Articular chondrocyte of knee joint (primary cell): ENCODE measurements at places on chromosomes 16 and 17. TPM values are rescaled to one million over a fixed set of nuclear protein-coding genes. Genes with fewer than 3 reads are reported as not detected.

The KRT15 gene
- 0.11 TPM in 1 of 2 replicates, not detected in the other for total RNA-seq

The TBC1D3H gene
- total RNA-seq, result 0.11 TPM in 1 of 2 replicates, not detected in the other

The CES1 gene
- 3.7 and 4.8 TPM in 2 replicates for total RNA-seq

The AANAT gene
- total RNA-seq, result not detected in 2 replicates

The ARHGDIG gene
- total RNA-seq, result 0.22 TPM in 1 of 2 replicates, not detected in the other

The CCNF gene
- 9.9 and 11.9 TPM in 2 replicates for total RNA-seq

The CACNA1G gene
- 1.1 and 1.3 TPM in 2 replicates for total RNA-seq

The LITAF gene
- total RNA-seq, result 72.3 and 80.6 TPM in 2 replicates
